ENCODE measurements at places on chromosomes 5 and 9.

DNA sequence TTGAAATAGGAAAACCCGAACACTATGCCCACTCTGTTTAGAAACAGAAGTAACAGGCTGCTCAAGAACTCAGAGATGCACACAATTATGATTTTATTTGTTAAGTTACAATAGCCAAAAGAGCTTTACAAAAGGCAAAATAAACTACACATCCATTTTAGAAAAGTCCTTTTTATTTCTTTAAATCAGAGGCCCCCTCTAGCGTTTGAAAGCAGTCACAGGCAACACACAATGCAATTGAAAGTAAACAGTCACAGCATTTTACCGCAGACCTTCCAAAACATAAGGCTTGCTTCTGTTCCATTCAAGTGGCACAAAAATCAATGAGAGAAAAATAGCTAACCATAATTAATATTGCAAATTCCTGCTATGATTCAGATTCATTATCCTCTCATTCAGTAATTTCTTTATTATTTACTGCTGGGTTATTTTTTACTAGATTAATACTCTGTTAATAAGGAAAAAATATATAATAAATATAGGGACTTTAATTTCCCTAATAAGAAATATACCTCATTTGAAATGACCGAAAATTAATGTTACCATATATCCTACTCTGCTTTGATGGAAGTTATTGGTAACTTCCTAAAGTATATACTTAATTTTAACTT is 78.3 kb downstream of the CEP120 start:
- DNase-seq, result peak; percentile 76

- no peak for DNase-seq
Measured at GRCh38 chr5:116616876-116617275, 42.3 kb upstream of the SEMA6A start.

DNA sequence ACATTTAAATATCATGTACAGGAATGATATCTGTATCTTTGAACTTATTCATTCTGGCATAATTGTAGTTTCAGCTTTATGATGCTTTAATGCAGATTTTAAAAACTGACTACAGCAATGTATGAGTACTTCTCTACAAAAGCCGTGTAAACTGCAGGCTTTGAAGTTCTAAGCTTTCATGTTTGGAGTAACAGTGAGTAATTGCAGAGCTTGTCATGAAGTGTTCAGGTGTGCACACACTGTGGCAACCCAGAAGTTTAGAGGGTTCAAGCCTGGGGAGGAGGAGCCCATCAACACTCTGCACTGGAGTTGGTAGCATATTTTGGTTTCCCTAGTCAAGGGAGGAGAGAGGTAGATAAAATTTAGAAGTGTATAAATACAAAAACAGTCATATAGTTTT is 130.9 kb downstream of the CD180 start:
- no peak for DNase-seq

GRCh38 chr5:143775258-143775657 is 36.7 kb upstream of the HMHB1 start:
- no peak for DNase-seq

DNA sequence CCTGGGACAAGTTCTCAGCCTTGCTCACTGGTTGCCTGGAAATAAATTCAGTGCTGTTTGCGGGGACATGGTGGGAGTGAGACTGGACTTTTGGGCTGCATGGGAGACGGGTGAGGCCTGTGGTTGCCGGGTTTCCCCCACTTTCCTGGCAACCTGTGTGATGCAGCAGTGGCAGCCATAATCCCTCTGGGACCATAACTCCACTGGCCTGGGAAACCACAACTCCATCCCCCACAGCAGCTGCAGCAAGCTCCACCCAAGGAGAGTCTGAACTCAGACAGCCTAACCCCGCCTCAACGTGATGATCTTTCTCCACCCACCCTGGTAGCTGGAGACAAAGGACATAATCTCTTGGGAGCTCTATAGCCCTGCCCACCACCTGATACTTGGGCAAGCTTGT is 349.9 kb downstream of the PIK3R1 start:
- no peak for DNase-seq

All from spinal cord (tissue), 10 donors.